ENCODE measurements at places on chromosomes 7 and 10. TPM values are rescaled to one million over a fixed set of nuclear protein-coding genes. Genes with fewer than 3 reads are reported as not detected.

DNA sequence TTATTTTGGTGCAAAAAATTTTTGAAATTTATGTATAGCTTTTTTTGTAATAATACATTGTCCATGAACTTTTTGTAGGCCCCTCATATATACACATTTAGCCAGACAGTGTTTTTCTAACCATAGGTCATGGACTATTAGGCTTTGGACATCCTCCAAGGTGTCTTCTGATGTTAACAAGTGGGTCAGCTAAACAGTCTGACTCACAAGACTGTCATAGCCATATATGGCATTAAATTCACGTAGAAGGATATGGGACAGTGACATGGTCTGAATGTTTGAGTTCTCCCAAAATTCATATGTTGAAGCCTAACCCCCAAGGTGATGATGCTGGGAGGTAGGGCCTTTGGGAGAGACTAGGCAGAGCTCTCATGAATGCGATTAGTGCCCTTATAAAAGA is 14.0 kb upstream of the NUB1 start:
- peak; percentile 82 for DNase-seq

Gene NRAP
- not detected for total RNA-seq

GRCh38 chr7:131040467-131040932 is 287.2 kb upstream of the MKLN1 start:
- DNase-seq, result peak; percentile 71

DNA sequence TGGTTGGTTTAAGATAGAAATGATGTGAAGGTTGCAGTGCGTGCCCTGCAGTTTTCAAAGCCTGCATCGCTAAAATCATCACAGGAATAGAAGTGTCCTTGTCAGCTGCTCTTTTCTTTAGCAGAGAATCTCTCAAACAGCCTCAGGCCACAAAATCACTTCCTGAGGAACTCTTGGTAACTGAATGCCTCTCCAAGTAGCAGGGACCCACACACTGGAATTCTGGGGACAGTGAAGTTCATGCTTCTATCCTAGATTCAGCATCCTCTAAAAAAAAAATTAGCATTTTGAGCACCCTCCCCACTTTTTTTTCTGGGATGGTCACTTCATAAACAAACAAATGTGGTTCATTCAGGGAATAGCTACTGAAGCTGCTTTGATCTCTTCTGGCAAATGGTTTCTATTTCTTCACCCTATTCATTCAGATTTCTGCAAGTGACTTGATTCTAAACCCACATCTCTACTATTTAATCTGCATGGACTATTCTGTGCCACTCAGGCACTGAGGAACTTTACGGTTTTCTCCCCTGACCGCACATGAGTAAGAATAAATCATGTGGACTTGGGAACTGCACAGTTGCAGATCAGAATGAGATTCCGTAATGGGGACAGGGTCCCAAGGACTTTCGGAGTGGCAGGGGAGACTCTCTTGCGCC is 306.9 kb downstream of the FRMD4A start:
- peak; percentile 85 for DNase-seq

DNA sequence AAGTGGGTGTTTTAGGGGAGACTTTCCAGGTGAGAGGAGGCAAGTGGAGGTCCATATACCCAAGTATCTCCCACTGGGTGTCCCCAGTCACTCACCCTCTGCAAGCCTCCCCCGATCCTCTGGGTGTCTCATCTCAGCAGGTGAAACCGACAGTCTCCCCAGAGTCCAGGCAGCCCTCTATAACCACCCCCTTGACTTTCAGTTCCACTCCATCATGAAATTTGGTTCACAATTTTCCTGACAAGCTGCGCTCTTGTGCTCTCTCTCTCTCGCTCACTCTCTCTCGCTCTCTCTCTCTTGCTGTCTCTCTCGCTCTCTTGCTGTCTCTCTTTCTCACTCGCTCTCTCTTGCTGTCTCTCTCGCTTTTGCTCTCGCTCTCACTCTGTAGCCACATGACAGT is 8.1 kb upstream of the RABGEF1 start:
- DNase-seq, result no peak
